Fibroblast of lung (primary cell): ENCODE measurements at places on chromosomes 6 and 20. TPM values are rescaled to one million over a fixed set of nuclear protein-coding genes. Genes with fewer than 3 reads are reported as not detected.

ARFGEF2 gene
- 30.8 and 42.8 TPM in 2 replicates for total RNA-seq

DNA sequence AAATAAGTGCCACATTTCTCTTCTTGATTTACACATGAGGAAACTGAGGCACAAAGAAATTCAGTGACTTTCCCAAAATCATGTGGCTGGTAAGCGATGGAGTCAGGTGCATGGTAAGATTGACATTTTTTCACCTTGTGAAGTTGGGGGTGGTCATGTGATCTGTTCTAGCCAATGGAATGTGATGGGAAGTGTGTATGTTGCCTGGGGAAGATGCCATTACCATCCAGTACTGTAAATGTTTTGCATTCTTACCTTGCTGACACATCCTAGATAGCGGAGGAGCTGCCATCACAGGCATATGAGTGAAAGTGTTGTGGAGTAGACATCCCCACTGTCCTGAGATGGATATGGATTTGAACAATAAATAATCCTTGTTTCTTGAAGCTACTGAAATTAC lies 499.6 kb upstream of the SULF2 start:
- H3K27me3 ChIP-seq, result peaks cover under 1% of the 10 kb centered on the region
- H3K4me3 ChIP-seq, result no peak overlapping the region
- no peak for DNase-seq
- H3K4me1 ChIP-seq, result no peaks in the 10 kb centered on the region
- no peak overlapping the region for H3K27ac ChIP-seq

PSORS1C2 gene
- total RNA-seq, result not detected in 2 replicates

GLP1R gene
- total RNA-seq, result not detected in 2 replicates

GRCh38 chr6:25414168-25414567 lies 135.0 kb downstream of the CARMIL1 start:
- H3K4me1 ChIP-seq, result no peaks in the 10 kb centered on the region
- H3K36me3 ChIP-seq, result no peaks in the 10 kb centered on the region
- H3K27ac ChIP-seq, result no peak overlapping the region
- H3K4me3 ChIP-seq, result no peak overlapping the region

DNA sequence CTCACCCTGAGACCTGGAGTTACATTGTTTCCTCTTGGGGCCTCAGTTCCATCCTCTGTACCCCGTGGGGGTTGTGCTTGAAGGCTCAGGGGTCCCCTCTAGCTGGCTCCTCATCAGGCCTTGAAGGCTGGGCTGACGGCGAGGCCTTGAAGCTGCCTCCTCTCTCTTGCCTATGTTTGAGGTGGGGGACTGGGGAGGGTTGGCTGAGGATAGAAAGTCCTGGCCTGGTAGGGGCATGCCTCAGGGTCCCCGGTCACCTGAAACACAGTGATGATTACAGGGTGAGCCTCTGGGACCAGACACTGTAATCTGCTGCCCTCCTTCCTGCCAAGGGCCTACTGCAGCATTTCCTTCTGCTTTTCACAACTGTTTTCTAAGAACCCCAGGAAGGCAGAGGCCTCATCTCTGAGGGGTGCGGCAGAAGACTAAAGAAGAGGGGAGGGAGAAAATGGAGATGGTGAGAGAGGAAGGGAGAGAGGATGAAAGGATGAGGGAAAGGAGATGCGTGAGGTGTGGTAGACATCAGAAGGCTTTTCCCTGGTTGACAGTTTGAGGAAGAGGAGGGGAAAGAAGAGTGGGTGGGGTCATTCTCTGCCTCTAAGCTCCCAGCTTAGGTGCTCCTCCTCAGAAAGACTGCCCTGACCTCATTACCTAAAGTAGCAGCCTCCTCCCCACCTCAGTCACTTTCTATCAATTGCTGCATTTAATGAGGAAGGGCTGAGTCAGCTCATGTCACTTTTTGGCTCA lies 29.7 kb downstream of the VEGFA start:
- peaks cover 11% of the 10 kb centered on the region for H3K4me1 ChIP-seq
- no peak overlapping the region for H3K4me3 ChIP-seq
- H3K27ac ChIP-seq, result no peak overlapping the region
- H3K36me3 ChIP-seq, result no peaks in the 10 kb centered on the region

TPD52L1 gene
- total RNA-seq, result 41.0 and 41.1 TPM in 2 replicates

DNA sequence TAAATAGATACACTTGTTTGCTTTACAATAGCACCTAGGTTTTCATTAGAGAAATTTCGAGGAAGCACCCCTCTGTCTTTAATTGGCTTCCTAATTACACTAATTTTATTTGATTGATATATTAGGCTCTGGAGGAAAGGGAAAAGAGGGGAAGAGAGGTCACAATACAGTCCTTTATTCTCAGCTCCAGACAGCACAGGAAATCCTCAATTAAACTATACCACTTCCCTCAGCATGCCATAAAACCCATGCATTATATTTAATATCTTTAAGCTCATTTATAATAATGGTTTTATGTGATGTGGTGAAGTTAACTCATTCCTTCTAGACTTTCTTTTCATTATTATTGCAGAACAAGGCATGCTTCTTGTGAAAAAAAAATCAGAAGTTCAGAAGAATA lies 17.7 kb upstream of the PDE7B start:
- no peak for DNase-seq
- H3K27ac ChIP-seq, result no peak overlapping the region
- no peak overlapping the region for H3K4me3 ChIP-seq
- H3K36me3 ChIP-seq, result no peaks in the 10 kb centered on the region
- H3K4me1 ChIP-seq, result no peaks in the 10 kb centered on the region
- H3K27me3 ChIP-seq, result no peaks in the 10 kb centered on the region

GRCh38 chr6:108610270-108610839 lies 49.6 kb downstream of the FOXO3 start:
- no peaks in the 10 kb centered on the region for H3K36me3 ChIP-seq
- no peak overlapping the region for H3K4me3 ChIP-seq

MRAP2 gene
- total RNA-seq, result under 0.01 and 0.17 TPM in 2 replicates

DNA sequence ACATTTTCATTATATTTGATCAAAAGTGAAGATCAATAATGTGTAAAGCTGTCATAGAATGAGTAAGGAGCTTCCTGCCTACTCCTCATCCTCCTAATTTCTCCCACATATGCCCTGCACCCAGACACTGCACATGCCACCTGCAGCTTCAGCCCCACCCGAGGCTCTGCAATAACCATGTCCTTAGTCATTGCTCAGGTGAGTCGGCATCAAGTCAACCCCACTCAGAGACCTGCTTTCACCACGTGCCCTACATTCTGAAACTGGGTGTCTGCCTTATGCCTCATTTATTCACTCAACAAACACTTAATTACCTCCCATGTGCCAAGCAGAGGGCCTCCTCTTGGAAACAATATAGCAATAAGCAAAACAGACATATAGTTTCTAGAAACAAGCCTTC lies 15.4 kb upstream of the TNFAIP3 start:
- DNase-seq, result no peak
- H3K36me3 ChIP-seq, result no peaks in the 10 kb centered on the region
- H3K4me3 ChIP-seq, result no peak overlapping the region
- no peak overlapping the region for H3K27ac ChIP-seq

- no peak overlapping the region for H3K4me3 ChIP-seq
- H3K27me3 ChIP-seq, result no peaks in the 10 kb centered on the region
- DNase-seq, result peak; percentile 17
- H3K36me3 ChIP-seq, result no peaks in the 10 kb centered on the region
These were observed 51.5 kb upstream of the MTHFD1L start for GRCh38 chr6:150813993-150814359.

DNA sequence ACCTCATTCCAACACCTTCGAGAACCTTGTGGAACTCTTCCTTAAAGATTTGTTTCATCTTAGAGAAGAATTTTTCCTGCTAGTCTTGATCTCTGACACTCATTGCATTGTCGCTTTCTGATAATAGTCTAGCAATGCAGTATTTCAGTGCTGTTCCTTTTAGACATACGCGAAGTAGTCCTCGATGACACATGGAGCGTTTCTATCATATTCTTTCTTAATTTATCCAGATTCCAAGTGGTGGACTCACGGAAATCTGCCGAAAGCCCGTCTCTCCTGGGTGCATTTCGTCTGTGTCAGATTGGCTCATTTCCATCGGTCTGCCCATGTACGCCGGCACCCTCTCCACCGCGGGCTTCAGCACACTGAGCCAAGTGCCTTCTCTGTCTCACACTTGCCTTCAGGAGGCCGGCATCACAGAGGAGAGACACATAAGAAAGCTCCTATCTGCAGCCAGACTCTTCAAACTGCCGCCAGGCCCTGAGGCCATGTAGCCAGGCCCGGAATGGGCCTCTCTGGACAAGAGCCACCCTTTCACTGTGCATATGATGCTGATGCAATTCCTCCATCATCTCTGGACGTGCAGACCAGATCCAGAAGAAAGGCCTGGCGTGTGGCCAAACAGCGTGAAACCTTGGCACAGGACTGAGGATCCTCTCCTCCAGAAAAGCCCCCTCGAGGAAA lies 198.6 kb upstream of the UST start:
- no peak overlapping the region for H3K27ac ChIP-seq
- no peaks in the 10 kb centered on the region for H3K4me1 ChIP-seq

RAMACL gene
- 2.3 and 5.0 TPM in 2 replicates for total RNA-seq

DUSP15 gene
- total RNA-seq, result not detected in 2 replicates

- H3K36me3 ChIP-seq, result peaks cover 8% of the 10 kb centered on the region
- H3K27ac ChIP-seq, result no peak overlapping the region
- peak; percentile 73 for DNase-seq
- H3K4me3 ChIP-seq, result no peak overlapping the region
- H3K4me1 ChIP-seq, result peaks cover 4% of the 10 kb centered on the region
These were observed 3.5 kb downstream of the NDUFAF5 start for GRCh38 chr20:13788167-13788834.

GRCh38 chr6:157223511-157223910 lies 99.8 kb downstream of the TMEM242 start:
- peaks cover 2% of the 10 kb centered on the region for H3K4me1 ChIP-seq
- DNase-seq, result no peak
- no peaks in the 10 kb centered on the region for H3K27me3 ChIP-seq
- H3K36me3 ChIP-seq, result no peaks in the 10 kb centered on the region
- no peak overlapping the region for H3K27ac ChIP-seq

DNA sequence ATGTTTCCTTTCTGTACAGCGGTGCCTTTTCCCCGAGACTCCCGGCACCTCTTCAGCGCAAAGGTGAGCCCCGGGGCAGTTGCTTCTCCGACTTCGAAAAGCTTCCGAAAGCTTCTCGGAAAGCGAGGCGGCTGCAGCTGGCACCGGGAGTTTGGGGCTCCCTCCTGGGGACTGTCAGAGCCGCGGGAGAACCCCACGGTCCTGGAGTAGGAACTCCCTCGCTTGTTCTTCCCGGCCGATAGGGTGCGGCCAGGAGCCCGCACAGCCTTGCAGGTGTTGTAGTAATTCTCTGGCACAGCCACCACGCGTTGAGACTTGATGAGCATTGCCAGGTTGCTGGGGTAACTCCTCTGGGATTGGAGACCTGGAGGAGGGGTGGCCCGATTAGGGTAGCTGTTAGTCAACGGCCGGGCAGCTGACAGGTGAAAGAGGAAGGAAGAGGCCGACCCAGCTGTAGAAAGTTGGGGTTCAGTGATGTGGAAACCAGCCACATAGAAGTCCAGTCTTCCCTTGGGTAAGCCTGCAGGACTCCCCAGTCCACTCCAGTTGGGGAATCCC lies 721 bp downstream of the KDM1B start:
- H3K27ac ChIP-seq, result peak overlapping the region; percentile 73
- DNase-seq, result peak; percentile 50
- H3K4me3 ChIP-seq, result peak overlapping the region; percentile 91
- no peaks in the 10 kb centered on the region for H3K36me3 ChIP-seq

INSM1 gene
- total RNA-seq, result not detected in 2 replicates

DNA sequence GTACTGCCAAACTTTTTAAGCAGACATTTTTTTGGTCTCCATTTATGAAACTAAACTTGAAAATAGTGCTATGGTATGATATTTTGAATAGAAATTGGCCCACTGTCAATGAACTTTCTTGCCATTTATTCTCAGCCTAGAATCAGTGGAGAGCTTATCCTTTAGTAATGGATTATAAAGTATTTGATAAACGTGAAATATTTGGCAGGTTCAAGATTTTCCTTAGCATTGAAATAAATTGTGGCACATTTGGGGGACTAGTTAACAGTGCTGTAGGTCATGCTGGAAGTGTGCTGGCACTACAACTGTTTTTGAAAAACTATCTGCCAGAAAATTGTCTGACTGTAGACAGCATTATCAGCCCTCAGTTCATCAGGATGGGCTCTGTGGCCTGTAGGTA lies 2.1 kb downstream of the PRSS35 start:
- H3K4me1 ChIP-seq, result no peaks in the 10 kb centered on the region
- no peak overlapping the region for H3K4me3 ChIP-seq
- H3K27me3 ChIP-seq, result no peaks in the 10 kb centered on the region
